ENCODE measurements at places on chromosomes 11 and 22.

GRCh38 chr11:22713336-22713735 lies 46.9 kb downstream of the GAS2 start:
- no peak for DNase-seq

- DNase-seq: peak; percentile 33
Measured at GRCh38 chr11:95338430-95338991, 107.5 kb upstream of the SESN3 start.

DNA sequence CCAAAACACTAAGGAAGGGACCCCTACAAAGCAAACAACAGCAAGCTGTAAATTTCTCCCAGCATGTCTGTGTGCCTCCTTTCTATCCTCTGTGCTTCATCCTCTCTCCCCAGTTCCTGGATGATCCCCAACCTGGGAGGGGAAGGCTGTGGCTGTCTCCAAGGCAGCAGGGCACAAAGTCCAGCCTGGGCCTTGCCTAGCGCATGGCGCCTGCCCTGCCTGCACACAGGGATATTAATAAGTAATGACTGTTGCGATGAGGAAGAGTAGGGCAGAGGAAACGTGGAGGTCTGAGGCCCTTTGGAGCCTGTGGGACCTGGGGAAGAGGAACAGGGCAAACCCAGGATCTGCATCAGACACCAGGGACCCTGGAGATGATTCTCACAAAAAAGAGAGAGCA lies 2.0 kb downstream of the USH1C start:
- no peak for DNase-seq

- DNase-seq: no peak
Measured at GRCh38 chr22:30182815-30183214, 63.7 kb downstream of the LIF start.

DNA sequence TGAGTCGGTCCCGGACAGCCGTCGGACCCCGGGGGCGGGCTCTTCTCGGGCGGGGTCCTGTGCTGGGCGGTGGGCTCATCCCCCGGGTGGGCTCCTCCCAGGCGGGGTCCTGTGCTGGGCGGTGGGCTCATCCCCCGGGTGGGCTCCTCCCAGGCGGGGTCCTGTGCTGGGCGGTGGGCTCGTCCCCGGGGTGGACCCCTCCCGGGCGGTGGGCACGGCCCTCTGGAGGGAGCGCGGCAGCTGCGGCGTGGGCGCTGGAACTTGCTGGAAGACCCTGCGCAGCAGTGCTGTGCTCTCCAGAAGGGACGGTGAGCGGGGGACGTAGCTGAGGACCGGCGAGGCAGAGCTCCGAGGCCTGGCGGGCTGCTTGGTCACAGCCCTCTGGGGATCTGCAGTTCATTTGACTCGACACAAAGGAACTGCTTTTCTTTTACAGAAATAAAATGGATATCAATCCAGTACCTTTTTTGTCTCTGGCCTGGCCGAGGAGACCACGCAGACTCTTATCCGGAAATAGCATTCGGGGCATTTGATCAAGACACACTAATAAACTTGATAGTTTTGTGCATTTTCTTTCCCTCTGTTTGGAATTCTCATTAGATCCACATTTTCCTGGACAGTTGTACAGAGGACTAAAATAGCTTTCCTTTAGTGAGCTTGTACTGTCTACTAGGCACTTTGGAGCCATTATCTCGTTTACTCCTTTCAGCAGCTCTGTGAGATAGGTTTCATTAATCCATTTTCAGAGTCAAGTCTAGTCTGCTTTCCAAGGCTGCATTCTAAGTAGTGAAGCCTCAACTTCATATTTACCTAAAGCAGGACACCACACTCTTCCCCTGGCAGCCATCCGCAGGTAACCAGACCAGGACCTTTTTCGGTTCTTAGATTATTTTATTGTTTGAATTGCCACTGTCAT lies 812 bp downstream of the JAM3 start:
- DNase-seq: peak; percentile 8

DNA sequence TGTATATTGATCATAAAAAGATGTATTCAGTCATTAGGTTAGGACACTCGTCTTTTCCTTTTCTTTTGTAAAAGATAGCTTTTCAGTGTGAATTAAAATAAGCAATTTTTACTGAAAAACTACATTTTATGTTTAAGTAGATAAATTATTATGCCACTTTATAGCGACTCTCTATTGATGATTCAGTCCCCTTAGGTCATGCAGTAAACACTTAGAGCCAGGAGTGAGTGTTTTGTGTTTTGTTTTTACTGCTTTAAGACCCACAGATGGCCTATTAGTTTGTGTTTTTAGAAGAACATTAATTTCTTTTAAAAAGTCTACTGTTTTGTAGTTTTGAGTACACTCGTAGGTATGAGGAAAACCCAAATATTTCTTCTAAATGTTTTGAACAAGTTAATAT lies 86.6 kb downstream of the YAP1 start:
- DNase-seq: no peak

DNA sequence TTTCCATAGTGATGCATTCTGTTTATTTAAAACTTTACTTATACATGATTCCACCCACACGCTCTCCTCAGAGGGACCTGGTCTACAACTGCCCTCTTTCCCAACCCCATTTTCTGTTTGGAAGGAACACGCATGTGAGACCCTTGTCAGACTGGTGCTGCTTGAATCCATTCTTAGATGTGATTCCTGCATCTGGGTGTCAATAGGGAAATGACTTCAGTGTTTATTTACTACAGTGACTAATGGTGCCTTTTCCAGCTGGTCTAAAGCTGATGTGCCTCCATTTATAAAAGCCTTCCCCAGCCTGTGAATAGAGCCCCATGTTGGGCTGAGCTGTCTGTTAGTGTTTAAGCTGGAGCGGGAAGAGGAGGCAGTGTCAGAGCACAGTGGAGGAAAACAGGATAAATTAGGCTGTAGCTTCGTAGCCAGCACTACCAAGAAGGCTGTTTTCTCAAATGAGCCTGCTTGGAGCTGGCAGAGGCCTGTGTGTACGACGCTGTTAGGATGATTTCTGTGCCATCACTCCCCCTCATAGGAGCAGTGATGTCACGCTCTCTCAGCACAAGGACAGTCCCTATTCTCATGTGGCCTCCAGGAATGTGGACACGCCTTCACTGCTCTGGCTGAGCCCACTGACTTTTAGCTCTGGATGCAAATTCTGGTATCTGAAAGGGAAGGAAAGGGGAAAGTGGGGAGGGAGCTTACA lies 18.9 kb upstream of the C11orf96 start:
- DNase-seq: peak; percentile 89

DNA sequence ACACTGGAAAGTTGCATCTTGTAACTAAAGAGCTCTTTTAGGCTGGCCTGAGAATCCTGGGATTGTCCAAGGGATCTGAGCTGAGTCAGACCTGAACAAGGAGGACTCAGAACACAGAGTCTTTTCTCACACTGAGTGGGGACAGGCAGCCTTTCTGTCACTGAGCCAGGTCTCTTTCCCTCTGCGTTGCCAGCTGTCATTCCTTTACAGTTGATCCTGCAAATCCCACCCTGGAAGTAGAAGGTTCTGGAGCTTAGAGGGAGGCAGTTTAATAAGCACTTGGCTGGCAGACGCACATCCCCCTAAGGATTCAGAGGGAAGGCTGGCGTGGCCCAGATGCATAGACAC lies 76.3 kb upstream of the SUSD2 start:
- no peak for DNase-seq

GRCh38 chr22:23113067-23113846 lies 28.5 kb downstream of the RSPH14 start:
- DNase-seq: no peak

DNA sequence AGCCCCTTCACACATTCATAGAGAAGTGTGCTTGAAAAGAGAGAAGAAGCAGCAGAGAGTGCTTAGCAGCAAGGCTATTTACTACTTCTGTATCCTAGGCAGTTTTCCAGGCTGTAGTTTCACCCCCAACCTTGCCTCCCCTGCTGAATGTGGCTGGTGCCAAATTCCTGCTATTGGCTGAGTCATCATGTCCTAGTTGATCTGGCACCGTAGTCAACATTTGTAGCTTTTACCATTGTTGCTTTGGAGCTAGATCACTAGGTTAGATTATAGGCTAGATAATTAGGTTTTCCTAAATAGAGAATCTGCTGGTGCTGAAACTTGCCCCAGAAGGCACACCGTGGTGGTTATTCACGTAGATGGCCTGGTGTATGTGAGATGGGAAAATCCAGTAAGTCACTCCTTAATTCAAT lies 32.7 kb downstream of the ARHGAP42 start:
- DNase-seq: peak; percentile 95

GRCh38 chr11:47408598-47409439 lies 429 bp downstream of the SLC39A13 start:
- DNase-seq: peak; percentile 90

- DNase-seq: no peak
Measured at GRCh38 chr22:41888627-41889200, 26.2 kb downstream of the SHISA8 start.

DNA sequence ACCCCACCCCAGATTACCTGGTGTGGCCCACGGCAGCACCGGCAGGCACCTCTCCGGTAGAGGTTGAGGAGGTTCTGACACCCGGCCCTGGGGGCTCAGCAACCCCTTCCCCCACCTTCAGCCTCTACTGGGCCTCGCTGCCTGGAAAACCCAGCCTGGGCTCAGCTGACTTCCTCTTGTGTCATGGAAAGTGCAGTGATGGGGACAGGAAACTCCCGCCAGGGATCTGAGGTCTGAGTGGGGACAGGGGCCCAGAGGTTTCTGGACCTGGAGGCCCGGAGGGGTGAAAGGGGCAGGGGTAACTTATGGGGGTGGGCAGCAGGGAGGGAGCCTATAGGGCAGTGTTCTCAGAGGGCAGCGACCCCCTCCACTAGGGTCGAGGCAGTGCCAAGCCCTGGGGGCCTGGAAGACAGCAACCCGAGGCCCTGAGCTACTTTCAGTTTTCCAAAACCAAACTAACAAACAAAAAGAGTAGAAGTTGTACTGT lies 10.0 kb upstream of the CD5 start:
- no peak for DNase-seq

- DNase-seq: no peak
Measured at GRCh38 chr11:10627816-10628215, 59.4 kb upstream of the LYVE1 start.

- DNase-seq: peak; percentile 71
Measured at GRCh38 chr11:12556788-12557384, 117.3 kb upstream of the TEAD1 start.

GRCh38 chr11:119284344-119285157 lies 32.4 kb downstream of the MCAM start:
- peak; percentile 49 for DNase-seq

DNA sequence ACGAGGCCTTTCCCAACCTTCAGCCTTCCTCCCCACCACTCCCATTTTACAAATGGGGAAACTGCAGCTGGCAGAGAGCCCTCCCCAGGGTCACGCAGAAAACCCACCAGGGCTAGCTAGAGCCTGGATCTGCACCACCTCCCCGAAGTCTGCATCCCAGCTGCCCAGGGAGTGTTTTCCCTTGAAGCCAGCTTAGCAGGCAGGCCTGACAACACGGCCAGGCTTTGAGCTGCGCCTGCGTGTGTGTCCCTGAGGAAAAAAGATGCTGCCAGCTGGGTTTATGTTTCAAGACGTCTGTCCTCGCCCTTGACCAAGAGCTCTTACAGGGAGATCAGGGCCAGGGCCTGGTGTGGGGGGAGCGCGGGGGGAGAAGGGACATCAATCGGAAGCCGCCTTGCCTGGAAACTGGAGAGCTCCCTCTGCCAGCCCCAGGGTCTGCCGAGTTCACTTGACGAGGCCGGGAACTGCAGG lies 20.3 kb downstream of the WNT11 start:
- DNase-seq: no peak

GRCh38 chr11:102971766-102972165 lies 16.2 kb upstream of the MMP13 start:
- no peak for DNase-seq

GRCh38 chr11:69212798-69213110 lies 57.0 kb downstream of the SMIM38 start:
- no peak for DNase-seq

DNA sequence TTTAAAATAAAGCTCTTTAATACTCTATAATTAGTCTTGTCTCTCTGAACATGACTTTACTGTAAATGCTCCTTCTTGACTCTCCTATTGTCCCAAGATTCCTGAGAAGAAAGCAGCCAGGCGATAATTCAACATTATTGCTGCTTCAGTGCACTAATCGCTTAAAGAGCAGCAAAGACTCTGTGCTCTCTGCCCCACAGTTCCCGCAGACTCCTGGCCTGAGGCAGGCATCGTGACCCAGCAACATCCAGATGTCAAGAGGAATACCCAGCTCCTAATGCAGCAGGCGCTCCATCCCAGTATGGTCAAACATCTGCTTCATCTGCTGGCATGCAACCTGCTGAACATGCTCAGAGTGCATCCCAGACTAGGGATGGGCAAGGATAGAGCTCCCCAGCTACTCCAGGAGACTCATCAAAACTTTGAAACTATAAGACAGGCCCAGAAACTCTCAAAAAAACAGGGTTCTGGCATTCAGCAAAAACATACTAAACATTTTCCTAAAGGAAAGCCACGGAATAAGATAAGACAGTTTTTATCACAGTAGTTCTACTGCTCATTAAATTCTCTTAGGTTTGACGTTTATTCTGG lies 270.0 kb downstream of the SOX6 start:
- DNase-seq: no peak

- DNase-seq: no peak
Measured at GRCh38 chr22:36510384-36510783, 3.5 kb upstream of the FOXRED2 start.

Measured in lung microvascular endothelial cell (primary cell).